Pancreas (tissue), 10 donors: ENCODE measurements at places on chromosomes 12 and 14.
A peak's percentile ranks its signal among the peaks of the same experiment; 100 is the strongest.

GRCh38 chr12:132713123-132713522, 2.5 kb downstream of the PGAM5 start:
- no peak for DNase-seq
- peaks cover 10% of the 10 kb centered on the region for H3K4me1 ChIP-seq
- no peak overlapping the region for H3K4me3 ChIP-seq
- no peaks in the 10 kb centered on the region for H3K27me3 ChIP-seq

DNA sequence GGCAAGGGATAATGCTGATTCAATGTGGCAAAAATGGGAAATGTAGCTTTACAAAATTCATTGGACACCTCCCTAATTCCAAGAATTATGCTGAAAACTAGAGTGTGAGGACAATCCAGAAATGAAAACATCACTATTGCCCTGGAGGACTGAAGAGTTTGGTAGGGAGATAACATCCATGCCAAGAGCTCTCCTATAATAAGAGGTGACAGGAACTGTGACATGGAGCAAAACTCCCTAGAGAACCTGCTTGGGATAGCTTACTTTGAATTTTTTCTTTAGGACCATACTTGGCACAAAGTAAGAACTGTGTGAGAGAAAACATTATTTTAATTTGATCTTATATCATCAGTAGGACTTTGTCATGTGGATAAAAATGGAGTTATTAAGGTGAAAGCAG, 48.9 kb downstream of the STON2 start:
- H3K36me3 ChIP-seq = no peaks in the 10 kb centered on the region
- no peak overlapping the region for H3K27ac ChIP-seq
- no peak overlapping the region for H3K4me3 ChIP-seq

- peak overlapping the region; percentile 74 for H3K27ac ChIP-seq
- no peaks in the 10 kb centered on the region for H3K27me3 ChIP-seq
- H3K36me3 ChIP-seq = no peaks in the 10 kb centered on the region
- DNase-seq = no peak
- peaks cover 44% of the 10 kb centered on the region for H3K4me1 ChIP-seq
These were observed 40.5 kb downstream of the PSMA6 start for GRCh38 chr14:35332517-35333263.

- H3K27me3 ChIP-seq = no peaks in the 10 kb centered on the region
- no peaks in the 10 kb centered on the region for H3K4me1 ChIP-seq
- no peak overlapping the region for H3K4me3 ChIP-seq
- DNase-seq = no peak
- no peak overlapping the region for H3K27ac ChIP-seq
These were observed 83.8 kb upstream of the DNM1L start for GRCh38 chr12:32595251-32595650.
